ENCODE measurements at places on chromosomes 2 and 18.

GRCh38 chr18:78975699-78976335 is 3.8 kb upstream of the SALL3 start:
- DNase-seq, result no peak

- peak; percentile 6 for DNase-seq
These were observed 430.0 kb downstream of the ZNF516 start for GRCh38 chr18:76064998-76065397.

GRCh38 chr2:215664847-215665525 is 229.1 kb upstream of the FN1 start:
- DNase-seq, result peak; percentile 91

GRCh38 chr2:230666885-230667712 is 45.5 kb upstream of the CAB39 start:
- no peak for DNase-seq

GRCh38 chr2:60966507-60967405 is 50.8 kb upstream of the PEX13 start:
- no peak for DNase-seq

DNA sequence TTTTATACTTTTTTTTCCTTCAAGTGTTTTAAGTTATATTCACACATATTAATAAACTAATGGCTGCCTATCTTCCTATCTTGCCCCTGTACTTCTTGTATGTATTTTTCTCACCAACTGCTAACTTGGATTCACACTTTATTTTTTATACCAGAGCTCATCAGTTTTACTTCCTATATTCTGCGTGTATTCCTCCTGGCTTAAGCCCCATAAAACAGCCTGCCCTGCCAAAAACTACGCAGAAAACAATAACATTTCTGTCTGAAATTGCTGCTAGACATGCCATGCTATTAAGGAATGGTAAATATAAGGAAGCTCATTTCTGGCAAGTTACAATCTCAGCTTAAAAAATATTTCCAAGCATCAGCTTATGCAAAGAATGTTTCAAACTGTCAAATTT is 172.3 kb downstream of the UBE2E3 start:
- no peak for DNase-seq

DNA sequence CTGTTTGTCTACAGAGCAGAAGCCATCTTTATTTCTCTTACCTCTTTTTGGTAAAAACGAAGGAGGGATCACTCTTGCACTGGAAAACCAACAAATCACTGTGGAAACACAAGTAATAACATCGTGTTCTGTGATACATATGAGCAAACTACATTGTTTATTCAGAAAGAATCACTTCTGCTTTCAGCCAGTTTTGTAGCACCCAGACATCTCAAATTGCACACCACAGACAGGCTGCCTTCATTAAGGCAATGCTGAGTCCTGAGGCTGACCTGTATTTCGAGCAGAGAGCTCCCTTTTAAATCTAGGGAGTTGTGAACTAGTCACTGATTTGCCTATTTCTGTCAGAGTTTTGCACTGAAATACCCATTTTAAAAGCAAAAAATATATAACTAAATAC is 1003.2 kb upstream of the FAM98A start:
- DNase-seq, result no peak
